ENCODE measurements at places on chromosomes 1 and 21.

GRCh38 chr1:34500451-34500850 lies 254.4 kb upstream of the GJB5 start:
- no peak for DNase-seq

GRCh38 chr1:157348538-157349480 lies 203.5 kb downstream of the FCRL5 start:
- no peak for DNase-seq

DNA sequence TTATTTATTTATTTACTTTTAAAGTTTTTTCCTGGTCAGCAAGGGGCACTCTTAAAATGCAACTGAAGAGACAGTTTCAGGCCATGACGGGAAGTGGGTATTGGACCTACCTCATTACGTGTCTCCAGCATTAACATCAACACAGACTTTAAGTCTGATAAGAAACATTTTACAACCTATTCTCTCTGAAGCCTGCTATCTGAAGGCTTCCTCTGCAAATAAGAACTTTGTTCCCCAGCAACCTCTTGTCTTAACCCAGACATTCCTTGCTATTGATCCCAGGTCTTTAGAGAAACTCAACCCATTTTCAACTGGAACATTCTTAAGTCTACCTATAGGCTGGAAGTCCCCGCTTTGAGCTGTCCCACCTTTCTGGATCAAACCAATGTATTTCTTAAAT lies 258.3 kb upstream of the TMPRSS15 start:
- DNase-seq: no peak

- DNase-seq: no peak
Observed at GRCh38 chr1:115670476-115671175, 28.9 kb downstream of the VANGL1 start.

- DNase-seq: no peak
Observed at GRCh38 chr1:36743286-36744005, 260.7 kb upstream of the CSF3R start.

DNA sequence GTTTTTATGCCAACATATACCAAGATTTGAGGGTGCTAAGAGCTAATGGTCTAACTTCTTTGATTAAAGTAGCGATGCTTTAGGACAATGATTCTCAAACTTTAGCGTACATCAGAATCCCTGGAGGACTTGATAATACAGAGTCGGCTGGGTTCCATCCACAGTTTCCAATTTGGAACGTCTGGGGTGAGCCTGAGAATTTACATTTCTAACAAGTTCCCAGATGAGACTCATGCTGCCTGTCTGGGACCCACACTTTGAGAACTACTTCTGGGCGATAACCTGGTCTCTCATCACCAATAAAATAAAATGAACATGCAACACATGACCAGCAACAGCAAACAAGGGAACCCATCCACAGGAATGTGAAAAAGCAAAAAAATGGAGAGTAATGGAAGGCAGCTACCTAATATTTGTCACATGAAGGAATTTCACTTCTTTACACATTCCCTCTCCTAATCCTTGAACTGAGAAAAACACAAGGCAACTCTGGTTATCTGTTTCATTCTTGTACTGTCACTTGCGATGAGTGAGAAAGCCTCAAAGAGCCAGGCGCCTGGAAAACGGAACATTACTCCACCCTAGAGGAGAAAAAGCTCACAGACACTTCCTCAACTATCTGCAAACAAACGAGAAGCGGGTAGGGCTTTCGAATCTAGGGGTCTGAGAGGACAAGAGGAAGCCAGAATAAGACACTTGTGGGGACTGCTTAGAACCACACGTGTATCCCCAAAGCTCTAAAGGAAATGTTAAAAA lies 14.0 kb downstream of the HSF2BP start:
- no peak for DNase-seq
